ENCODE measurements at places on chromosomes 11 and 22. TPM values are rescaled to one million over a fixed set of nuclear protein-coding genes. Genes with fewer than 3 reads are reported as not detected.

- DNase-seq, result no peak
Measured at GRCh38 chr11:31813391-31814175, 2.5 kb upstream of the PAX6 start.

GRCh38 chr22:17734187-17734586 lies 40.1 kb downstream of the BID start:
- DNase-seq, result peak; percentile 22

DNA sequence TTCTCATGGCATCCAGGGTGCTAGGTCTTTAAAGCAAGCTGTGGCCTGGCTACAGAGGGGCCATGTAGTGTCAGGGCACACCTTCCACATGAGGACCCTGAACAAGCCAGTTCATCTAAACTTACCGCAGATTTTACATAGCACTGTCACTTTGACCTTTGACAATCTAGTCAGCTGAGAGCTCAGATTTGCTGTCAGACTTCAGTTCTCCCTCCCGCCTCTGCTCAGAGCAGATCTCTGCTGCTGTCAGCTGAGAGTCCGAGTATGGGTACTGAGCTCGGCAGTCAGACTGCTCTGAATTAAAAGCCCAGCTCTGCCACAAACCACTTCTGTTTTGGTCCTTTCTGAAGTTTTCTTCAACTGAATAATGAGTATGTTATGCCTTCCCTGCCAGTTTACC lies 507.1 kb downstream of the SOX6 start:
- no peak for DNase-seq

DNA sequence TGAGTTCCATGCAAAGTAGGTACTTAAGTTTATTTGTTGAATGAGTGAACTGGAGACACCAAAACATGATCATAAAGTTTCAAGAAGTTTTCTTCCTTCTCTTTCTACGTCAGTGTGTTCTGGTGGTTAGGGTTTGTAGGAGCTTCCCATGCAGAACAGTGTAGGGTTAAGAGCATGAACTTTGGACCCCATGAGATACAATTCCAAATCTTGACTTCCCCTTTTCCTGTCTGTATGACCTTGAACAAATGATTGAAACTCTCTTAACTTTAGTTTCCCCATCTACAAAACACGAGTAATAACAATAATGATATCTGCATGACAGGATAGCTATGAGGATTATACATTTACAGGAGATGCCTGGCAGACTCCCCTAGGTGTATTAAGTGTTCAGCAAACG lies 41.0 kb upstream of the TENM4 start:
- no peak for DNase-seq

HIC2 gene
- total RNA-seq, result 3.3 TPM

- no peak for DNase-seq
Measured at GRCh38 chr11:132631989-132632388, 900.3 kb downstream of the OPCML start.

GDPD5 gene
- 5.3 TPM for total RNA-seq

- DNase-seq, result no peak
Measured at GRCh38 chr22:41567512-41567768, 6.6 kb downstream of the CSDC2 start.

- DNase-seq, result peak; percentile 84
Measured at GRCh38 chr11:3905080-3905953, 49.9 kb downstream of the STIM1 start.

FAM181B gene
- total RNA-seq, result 0.25 TPM

DNA sequence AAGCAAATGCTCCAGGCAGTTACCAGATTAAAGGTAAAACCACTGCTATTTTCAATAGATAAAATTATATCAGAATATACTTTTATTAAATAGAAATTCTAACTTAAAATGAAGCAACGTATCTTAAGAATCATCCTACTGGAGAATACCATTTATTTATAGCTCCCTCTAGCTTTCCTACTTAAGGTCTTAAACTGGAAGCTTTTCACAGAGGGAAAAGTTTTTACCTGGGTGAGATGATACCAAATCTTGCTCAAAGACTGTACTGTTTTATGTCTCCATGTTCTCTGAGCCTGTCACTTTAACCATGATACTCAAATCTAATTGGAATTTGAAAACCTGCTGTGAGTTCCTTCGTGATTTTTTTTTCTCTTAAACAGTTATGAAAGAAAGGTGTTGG lies 291.8 kb downstream of the AASDHPPT start:
- DNase-seq, result no peak

DNA sequence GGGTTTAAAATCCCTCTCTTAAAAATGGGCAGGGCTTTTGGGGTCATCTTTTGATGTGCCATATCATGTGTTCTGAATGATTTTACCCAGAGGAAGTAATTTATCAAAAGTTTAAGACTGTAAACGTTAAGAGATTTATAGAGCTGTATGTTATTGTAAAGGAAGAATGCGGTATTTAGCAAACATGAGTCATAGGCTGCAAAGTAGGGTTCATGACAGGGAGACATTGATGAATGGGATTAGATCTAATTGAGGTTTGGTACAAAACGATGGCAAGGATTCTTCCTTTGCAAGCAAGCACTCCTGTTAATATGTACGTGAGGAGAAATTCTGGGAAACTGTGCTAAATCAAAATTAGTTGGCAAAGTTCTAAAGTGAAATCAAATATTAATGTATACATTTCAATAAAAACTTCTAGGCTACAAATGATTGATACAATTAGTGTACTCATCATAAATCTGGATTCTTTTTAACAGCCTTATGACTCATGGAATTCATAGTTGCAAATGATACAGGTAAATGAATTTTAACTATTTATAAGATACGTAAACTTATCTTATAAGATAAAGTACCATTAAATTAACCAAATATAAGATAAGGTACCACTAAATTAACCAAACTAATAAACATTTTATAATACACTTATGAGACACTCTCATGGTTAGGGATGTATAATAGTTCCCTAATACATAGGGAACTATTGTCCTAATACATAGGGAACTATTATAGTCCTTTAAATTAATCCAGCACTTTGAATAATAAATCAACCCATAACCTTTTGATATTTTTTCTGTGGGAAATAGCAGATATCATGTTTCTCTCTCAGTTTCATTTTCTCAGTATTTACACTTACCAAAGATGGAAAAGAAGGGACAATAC lies 58.4 kb downstream of the KIF18A start:
- peak; percentile 14 for DNase-seq

BATF2 gene
- 0.25 TPM for total RNA-seq

SMIM35 gene
- total RNA-seq, result not detected

GRCh38 chr11:11076276-11076675 lies 218.4 kb upstream of the ZBED5 start:
- no peak for DNase-seq

GRCh38 chr22:42152661-42153270 lies 22.2 kb upstream of the CYP2D6 start:
- DNase-seq, result no peak

RTN4RL2 gene
- 0.90 TPM for total RNA-seq

SLC37A2 gene
- total RNA-seq, result 0.63 TPM

DNA sequence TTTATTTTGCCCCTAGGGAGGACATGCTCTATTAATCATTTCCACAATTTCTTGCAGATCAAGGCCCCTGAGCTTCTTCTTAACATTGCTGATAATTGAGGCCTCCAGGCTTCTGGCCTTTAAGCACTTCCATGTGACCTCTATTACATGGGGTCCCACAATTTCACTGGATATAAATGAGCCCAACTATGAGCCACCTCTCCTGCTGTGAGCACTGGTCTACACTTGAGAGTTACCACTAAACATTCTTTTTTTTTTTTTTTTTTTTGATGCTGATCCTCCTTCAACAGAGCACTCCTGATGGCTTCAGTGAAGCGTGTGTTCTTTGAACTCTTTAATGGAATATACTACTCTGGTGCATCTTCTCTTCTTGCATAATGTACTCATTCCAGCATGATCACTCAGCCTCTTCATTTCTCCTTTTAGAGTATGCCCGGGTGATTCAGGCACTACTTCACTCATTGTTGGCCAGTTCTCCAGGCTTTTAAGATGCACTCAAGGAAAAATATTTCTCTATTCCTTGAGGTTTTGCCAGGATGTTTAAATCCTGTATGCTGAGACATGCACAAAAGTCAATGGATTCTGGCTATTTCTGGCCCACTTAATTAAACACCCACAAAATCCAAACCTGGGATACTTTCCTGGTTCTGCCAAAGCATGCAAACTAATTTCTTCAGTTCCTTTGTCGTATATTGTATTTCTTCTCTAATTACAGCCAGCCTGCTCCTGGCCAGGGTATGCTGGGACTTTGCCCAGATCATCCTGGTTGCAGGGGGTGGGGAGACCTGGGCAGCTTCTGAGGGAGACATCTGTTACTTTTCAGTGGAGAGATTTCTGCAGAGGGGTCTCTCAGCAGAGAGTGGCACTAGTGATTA lies 257.8 kb upstream of the LUZP2 start:
- peak; percentile 5 for DNase-seq

SEPTIN3 gene
- not detected for total RNA-seq

DNA sequence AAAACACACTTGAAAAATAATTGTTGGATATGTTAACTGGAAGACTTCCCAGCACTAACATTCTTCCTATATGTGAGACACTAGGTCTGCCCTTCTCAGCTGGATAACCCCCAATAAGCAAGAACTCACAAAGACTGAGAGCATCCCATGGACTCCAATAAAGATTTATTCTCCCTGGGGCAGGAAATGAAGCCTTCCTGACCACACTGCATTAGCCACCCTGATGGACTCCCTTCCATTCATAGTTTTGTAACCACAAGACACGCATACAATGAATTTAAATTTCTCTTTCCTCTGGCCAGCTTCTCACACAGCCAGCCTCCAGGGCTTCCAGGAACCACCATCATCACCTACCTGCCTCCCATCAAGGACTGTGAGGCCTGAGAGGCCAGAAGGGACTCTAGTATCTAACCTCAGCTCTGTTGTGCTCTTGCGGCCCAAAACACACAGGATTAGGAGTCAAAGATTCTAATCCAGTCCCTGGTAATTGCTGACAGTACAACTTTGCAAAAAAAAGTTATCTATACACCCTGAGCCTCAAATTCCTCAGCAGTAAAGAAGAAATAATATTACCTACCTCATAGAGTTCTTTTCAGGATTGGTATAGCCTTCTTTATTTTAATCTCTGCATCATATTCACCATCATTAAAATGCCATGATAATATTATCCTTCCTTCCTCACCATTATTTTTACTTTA lies 45.6 kb upstream of the GDPD4 start:
- DNase-seq, result peak; percentile 43

- no peak for DNase-seq
Measured at GRCh38 chr22:38106814-38107578, 3.5 kb downstream of the BAIAP2L2 start.

DNA sequence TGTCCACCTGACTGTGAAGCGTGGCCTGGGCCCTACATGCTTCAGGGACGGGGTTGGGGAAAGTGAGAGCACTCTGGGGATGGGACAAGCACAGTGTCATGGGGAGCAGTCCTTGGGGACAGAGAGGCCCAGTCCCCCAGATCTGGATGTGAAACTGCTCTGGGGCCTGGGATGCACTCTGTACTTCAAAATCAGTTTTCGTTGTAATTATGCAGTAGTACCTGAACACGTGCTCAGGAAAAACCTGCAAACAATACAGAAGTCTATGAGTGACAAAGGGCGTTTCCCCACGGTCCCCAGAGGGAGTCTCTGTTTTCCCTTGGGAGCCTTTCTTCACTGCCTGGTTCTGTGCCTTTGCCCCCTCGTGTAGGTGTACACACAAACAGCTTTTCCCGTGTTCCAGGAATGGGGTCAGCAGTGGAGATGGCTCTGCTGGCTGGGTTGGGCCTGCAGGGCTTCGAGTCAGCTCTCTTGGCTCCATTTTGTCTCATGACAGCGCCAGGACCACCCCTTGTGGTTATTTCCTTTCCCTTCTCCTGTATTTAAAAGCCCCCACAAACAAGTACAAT lies 5.2 kb upstream of the TNFRSF13C start:
- no peak for DNase-seq

SCN4B gene
- under 0.01 TPM for total RNA-seq

- no peak for DNase-seq
Measured at GRCh38 chr11:67194096-67194495, 72.2 kb upstream of the GRK2 start.

- DNase-seq, result no peak
Measured at GRCh38 chr11:98955551-98955950, 65.2 kb upstream of the CNTN5 start.

DNA sequence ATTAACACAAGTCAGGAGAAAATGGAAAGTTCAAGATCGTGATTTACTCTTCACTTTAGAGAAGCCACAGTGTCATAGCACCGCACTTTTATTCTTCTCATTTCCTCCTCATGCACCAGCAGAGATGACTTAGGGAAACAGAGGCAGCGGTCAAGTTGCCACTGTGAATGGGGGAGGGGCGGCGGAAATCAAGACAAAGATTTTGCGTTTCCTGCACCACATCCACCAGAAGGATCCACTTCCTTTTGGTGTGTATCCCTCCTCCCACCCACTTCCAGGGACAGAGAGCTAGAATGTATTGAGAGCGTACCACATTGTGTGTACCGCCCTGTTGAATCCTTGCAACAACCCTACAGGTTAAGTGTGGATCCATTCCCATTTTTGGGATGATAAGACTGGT lies 21.8 kb downstream of the TSPAN18 start:
- no peak for DNase-seq

PLA2G6 gene
- 9.3 TPM for total RNA-seq

- DNase-seq, result no peak
Measured at GRCh38 chr11:1100417-1101245, 26.0 kb downstream of the MUC2 start.

PIH1D2 gene
- 5.5 TPM for total RNA-seq

GRCh38 chr11:11148596-11148995 lies 204.5 kb downstream of the CSNK2A3 start:
- DNase-seq, result no peak

- peak; percentile 92 for DNase-seq
Measured at GRCh38 chr11:15969701-15970329, 386.5 kb downstream of the SOX6 start.

CPSF7 gene
- total RNA-seq, result 33.8 TPM

- no peak for DNase-seq
Measured at GRCh38 chr11:119974051-119974450, 163.9 kb downstream of the TRIM29 start.

DNA sequence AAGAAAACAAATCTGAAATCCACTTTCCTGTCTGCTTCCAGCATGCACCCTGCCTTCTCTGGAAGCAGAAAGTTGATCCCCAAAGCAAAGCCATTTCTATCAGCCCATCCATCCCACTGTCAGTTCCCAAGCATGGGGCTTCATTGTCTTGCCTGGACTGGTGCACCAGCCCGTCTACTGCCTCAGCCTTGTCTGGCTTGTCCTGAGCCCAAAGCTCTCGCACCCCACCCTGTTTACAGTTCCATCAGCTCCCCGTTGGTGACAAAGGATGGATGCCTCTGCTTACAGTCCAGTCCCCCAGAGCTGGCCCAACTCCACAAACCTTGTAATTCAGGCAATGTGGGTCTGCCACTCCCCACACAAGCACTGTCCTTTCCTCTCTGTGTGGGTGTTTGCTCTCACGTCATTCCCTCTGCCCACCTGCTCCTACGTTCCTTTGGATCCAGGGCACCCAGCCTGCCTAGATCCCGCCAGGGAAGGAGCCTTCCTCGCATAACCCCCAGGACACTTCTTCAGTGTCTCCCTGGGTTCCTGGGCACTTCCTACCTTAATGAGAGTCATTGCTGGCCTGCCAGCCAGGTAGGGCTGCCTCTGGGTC lies 38.8 kb downstream of the FBLN1 start:
- no peak for DNase-seq

BDNF gene
- 8.1 TPM for total RNA-seq

GRCh38 chr11:10107497-10107896 lies 186.5 kb downstream of the SBF2 start:
- DNase-seq, result no peak

All from fibroblast of the aortic adventitia (primary cell).